ENCODE measurements at places on chromosomes 1 and 21.

DNA sequence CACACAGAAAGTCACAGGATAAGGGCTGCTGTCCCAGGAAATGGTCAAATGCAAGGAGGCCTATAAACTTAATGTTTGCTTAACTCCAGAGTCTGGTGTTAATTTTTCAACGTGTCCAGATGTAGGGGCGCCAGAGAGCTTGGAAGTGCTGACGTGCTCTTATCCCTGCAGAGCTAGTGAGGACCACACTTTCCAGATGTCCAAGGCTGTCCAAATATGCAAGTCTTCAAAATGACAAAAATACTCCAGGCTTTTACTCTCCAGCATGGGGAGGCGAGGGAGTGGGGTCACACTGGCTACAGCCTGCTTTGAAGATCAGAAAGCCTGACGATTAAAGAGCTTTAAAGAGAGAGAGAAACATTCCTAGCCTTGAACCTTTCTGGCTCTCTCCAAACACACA is 57.6 kb downstream of the ABCA4 start:
- DNase-seq: no peak

DNA sequence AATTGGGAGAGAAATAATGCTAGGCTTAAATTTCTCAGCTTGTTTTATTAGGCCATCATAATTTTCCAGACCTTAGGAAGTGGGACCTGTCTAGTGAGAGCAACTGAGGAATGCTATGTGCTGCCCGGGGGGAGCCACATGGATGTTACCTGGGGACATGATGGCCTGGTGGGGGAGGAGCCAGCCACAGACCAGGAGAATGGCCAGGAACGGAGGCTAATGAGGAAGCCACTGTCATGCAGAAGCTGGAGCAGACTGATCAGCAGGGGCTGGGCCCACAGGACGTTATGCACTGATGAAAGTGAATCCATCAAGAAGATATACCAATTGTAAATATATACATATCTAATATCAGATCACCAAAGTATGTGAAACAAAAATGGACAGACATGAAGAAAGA is 4.6 kb upstream of the KRTAP10-1 start:
- no peak for DNase-seq

DNA sequence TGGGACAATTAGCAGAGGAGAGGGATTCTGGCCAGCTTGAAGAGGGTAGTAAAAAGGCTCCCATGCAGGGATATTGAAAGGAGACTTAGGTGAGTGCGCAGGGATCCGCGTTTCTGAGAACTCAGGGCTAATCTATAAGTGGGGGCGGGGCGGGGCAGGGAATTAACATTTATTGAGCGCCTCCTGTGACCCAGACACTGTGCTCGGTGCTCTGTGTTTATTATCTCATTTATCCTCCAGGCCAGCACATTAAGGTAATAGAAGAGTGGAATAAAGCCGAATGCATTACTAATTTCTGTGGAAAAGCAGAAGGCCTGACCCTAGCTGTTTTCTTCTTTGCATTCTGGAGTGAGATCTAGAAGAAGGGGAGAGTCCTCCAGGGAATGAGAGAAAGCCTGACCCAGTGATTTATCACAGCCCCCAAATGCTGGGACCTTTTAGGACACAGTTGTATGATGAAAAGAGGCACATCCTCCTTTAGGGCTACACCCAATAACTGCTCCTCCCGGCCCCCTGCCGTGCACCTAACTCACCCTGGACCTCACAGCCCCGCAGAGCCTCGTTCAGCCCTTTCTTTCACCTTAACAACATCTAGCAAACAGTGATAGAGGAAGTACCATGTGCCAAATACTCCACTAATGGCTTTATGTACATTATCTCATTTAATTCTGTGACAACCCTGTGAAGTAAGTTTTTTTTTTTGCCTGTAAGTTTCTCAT is 317.6 kb downstream of the PBX1 start:
- no peak for DNase-seq

DNA sequence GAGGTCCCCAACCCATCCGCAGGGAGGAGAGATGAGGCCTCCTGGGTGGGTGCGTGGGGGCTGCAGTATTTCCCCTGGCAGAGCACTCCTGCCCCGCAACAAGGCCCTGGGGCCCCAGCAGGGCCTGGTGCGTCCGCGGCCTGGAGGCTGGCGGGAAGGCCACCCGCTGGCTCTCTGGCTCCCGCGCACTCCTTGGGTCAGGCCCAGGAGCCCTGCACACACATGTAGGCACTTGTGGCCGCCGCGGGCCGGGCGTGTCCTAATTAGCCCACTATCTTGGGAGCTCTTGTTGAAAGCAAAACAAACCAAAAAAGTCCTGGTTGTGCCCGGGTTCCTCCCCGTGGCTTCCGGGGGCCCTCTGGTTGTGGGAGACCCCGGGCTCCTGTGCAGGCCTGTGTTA is 49.7 kb upstream of the CCDC27 start:
- no peak for DNase-seq

DNA sequence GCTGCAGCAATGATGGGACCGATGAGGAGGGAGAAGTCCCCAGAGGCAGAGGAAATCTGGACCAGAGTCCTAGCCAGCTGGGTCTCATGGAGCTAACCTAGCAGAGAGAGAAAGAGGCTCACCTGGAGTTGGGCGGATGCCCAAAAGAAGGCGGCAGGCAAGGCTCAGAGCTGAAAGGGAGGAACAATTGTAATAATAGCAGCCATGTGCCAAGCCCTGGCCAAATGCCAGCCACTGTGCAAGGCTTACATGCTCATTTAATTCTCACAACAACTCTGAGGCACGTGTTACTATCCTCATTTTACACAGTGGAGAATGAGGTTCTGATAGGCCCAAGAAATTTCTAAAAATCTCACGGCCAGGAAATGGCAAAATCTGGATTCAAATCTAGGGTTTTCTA is 50.0 kb upstream of the ZNF648 start:
- no peak for DNase-seq

Measured in iPS DF 19.7 (cell line).